ENCODE measurements at places on chromosomes 12 and 14.

DNA sequence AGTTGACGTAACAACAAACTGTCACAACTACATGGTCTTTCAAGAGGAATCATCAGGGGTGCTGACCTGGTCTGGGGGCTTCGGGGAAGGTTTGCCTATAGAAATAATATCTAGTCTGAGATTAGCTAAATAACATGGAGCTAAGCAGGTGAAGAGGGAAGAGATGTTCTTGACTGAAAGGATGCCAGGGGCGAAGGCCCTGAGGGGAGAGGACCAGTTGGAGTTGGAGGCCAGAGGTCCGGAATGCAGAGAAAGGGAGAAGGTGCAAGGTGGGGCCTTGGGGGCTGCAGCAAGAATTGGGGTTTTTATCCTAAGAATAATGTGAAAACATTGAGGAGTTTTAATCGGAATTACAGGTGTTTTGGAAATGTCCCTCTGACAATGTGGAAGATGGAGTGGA lies 68.5 kb upstream of the RIC8B start:
- DNase-seq = no peak

- DNase-seq = no peak
Measured at GRCh38 chr12:104280111-104280510, 23.4 kb upstream of the EID3 start.

- no peak for DNase-seq
Measured at GRCh38 chr12:128693771-128694170, 130.0 kb downstream of the SLC15A4 start.

DNA sequence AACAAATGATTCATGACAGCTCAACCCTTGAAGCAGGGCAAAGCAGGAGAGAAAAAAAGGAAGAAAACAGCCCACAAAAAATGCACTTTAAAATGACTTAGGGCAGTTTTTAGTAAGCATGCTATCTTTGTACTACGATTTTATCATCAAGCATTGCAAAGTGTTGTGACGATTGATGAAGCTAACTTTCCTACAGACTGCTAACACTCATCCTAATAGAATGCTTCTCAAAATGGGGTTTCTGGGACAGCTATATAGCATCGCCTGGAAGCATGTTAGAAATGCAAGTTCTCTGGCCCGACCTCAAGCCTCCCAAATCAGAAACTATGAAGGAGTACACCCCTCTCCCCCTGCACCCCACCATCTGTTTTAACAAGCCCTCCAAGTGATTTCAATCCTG lies 256.4 kb downstream of the SSPN start:
- DNase-seq = no peak

GRCh38 chr14:32666308-32666707 lies 272.4 kb upstream of the NPAS3 start:
- no peak for DNase-seq

- no peak for DNase-seq
Measured at GRCh38 chr12:131806674-131807073, 21.5 kb upstream of the MMP17 start.

DNA sequence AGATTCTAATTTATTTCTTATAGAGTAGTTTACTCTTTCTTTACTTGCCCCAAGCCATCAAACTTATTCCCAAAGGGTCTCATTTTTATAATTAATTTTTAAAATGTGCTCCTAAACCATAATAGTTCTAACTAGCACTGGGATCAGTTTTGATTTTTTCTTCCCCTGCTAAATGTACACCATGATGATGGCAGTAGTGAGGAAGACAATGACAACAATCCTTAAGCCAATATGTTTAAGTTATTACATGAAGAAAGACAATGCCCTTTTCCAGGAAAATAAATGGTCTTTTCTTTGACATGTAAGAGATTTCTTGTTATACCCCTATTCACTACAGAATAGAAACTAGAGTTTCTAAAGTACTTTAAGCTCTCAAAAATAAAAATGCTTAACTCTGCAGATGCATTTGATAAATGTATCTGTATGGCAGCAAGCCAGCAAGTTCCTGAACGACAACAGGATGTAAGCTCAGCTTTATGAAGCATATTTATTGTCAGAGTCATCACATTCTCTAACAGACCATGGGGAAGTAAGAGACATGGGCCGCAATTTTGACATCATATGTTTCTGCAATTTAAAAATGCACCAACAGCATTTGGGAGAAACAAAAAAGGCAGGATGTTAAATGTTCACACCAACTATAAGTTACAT lies 36.0 kb upstream of the SNX6 start:
- DNase-seq = peak; percentile 25

DNA sequence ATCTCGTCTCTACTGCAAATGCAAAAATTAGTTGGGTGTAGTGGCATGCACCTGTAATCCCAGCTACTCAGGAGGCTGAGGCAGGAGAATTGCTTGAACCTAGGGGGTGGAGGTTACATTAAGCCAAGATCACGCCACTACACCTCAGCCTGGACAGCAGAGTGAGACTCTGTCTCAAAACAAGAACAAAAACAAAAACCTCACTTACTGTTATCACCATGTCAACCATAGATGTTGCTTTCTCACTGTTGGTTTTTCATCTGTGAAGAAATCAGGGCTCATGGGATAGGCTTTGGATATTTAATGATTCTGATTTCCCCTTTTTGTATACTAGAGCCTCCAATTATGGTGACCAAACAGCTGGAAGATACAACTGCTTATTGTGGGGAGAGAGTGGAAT lies 49.7 kb upstream of the CHPT1 start:
- no peak for DNase-seq

DNA sequence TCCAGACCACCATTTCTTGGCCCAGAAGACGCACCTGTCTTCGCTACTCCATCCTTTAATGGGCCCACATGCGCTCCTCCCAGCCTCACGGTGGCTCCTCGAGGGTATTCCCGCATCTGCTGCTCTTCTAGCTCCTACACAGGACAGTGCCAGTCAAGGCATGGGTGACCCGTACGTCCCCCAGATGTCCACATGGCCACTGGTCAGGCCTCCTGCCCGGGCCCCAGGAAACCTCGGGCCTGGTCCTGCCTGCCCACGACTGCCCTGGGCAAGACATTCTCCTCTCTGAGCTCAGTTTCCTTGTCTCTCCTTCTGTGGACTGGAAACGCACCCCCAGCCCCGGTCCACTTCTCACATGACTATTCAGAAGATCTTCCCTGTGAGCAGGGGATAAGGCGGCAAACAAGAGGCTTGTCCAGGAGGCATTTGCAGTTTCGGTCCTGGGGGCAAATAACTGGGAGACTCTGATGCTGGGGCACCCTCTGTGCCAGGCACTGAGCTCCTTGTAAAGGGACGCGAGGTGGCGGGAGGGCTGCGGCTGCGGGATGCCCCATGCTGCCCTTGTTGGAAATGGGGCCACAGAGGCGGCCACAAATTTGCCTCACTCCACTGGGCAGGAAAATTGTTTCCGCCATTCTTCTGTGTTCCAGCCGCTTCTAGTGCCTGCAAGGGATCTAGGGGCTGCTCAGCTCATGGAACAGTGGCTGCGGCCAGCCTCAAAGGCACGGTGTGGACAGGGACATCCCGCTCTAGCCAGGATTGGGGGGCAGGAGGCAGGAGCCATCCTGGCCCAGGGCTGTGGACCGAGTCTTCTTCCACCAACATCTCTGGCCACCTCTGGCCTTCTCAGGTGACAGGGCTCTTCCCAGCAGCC lies 6.8 kb upstream of the BEGAIN start:
- DNase-seq = no peak

GRCh38 chr14:80465546-80466220 lies 254.4 kb upstream of the DIO2 start:
- DNase-seq = no peak

DNA sequence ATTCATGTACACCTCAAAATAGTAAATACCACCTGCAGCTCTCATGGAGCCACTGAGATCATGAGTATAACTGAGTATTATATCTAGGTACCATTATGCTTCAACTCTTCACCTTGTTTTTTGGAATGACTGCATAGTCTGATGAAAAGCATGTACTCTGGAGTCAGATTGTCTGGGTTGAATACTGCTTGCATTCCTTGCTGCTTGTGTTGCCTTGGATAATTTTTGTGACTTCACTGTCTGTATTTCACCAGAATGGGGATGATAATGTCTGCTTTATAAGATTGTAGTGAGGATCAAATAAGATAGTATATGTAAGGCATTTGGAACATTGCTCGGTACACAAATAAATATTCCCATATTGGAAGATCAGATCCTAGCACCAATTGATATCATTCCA lies 54.2 kb downstream of the SUSD6 start:
- DNase-seq = no peak

DNA sequence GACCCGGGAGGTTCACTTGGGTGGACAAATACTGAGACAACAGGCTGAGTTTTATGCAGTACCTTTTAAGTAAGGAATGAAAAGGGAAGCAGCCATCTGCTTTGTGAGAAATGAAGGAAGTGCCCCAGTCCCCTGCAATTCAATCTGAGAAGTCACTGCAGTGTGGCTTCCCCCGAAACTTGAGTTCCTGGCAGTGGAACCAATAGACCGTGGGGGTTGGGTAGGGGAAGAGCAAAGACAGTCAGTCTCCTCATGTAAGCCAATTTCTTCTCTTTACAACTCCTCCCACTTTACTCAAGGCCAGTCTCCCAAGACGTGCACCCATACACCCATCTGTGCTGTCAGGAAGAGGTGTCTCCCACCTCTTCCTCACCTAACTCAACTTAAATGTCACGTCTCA lies 206.5 kb downstream of the BCAT1 start:
- DNase-seq = peak; percentile 77

- DNase-seq = peak; percentile 14
Measured at GRCh38 chr12:101925935-101926334, 48.6 kb downstream of the DRAM1 start.

DNA sequence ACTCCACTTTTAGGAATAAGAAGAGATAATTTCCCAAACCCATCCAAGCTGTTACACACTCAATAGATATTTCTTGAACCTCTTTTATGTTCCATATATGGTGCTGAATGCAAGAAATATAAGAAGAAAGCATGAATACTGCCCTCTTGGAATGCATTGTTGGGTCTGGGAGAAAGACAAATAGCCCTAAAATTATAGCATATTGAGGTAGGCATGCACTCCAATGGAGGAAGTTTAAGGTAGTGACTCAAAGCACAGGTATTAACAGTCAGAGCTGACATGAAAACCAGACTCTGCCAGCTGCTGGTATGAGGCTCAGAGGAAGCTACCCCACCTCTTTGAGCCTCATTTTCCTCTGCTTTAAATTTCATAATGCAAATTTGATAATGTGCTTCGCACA lies 261.3 kb upstream of the NOS1 start:
- DNase-seq = no peak

DNA sequence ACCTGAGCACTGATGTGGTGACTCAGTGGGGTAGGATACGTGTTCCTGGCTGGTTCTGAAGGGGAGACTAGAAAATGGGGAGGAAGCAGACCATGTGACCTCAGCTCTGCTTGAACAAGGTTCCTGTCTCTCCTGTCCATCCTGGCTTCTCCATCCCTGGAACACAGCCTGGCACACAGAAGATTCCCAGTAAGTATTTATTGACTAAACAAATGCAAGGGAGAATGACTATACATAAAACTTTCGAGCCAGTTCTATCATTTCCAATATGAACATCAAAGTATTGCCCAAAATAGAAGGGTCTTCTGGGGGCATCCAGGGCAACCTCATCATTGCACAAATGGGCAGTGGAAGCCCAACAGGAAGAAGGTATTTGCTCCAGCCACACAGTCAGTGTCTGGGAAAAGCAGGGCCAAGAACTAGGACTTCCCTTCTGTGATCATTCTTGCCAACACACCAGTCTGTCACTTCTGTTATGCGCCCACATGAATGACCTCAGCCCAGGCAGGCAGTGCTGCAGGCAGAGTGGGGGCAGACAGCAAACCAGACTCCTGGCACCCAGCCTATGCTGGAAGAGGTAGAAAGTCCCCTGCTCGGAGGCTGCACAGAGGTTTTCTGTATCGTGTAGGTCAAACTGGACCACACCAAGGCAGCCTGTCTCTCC lies 5.6 kb upstream of the SERPINA9 start:
- DNase-seq = no peak

- DNase-seq = no peak
Measured at GRCh38 chr14:68278576-68279436, 459.2 kb downstream of the RAD51B start.

DNA sequence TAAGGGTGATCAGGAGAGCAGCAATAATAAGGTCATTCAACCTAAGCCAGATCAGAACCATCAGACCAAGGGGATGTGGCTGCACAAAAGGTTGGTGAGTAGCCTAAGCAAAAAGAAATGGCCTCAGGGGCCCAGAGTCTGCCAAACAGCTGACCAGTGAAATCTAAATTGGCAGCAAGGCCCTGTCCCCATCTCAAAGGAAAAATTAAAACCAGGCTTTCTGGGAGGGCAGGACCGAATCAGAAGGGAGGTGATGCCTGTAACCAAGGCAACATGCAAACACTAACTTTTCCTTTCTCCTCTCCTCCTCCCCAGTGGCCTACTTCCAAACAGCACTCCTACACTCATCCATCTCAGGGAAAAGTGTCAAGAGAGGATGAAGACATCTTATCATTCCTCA lies 256.4 kb downstream of the NUAK1 start:
- no peak for DNase-seq

- no peak for DNase-seq
Measured at GRCh38 chr12:19451196-19451595, 11.9 kb downstream of the AEBP2 start.

DNA sequence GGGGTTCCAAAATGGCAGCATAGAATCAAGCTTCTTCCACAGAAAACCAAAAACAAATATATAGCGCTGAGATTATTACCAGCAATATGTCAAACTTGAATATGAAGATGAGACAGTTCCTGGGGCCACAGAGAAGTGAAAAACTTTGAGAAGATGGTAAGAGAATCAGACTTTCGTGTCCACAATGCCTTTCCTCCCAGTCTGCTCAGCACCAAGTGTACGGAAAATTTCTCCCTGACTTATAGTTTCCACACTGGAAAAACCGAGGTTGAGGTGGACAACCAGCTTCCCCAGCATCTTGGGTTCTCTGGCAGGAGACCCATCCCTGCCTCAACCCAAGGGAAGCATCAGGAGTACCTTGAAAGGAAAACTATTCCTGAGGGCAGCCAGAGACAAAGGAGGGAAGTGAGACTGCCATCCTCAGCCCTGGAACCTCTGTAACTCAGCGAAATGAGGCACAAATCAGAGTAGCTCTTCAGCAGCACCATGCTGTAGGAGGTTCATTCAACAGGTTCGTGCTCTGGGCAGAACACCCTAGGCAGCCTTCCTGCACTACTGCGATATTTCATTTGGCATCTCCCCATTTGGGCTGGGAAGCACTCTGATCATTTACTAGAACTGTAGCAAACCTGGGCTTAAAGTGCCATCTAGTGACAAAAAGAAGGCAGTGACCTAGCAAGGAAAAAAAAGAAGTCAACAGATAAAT lies 52.4 kb upstream of the CAPRIN2 start:
- DNase-seq = peak; percentile 36

GRCh38 chr12:68667896-68668295 lies 18.9 kb upstream of the NUP107 start:
- no peak for DNase-seq

- DNase-seq = no peak
Measured at GRCh38 chr12:8734873-8735381, 37.1 kb downstream of the RIMKLB start.

GRCh38 chr14:95814363-95815225 lies 62.0 kb upstream of the TUNAR start:
- no peak for DNase-seq

DNA sequence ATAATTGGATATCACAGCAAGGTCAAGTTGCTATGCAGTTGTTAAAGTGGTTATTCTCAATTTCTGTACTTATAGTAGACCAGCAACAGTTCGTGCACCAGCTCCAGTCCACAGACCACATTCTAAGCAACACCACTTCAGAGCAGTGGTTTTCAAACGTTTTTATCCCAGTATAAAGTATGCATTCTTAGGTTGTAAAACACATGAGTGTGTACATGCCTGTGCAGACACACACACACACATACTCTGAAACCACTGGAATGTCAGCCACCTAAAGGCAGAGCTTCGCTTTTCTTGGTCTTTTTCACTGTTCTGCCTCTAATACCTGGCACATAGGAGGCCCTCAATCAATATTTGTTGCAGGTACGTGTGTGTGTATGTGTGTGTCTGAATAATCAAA lies 22.2 kb upstream of the C12orf71 start:
- no peak for DNase-seq
